ENCODE measurements at places on chromosomes 16 and 17.

- no peak for DNase-seq
These were observed 15.4 kb upstream of the MYO18A start for GRCh38 chr17:29195465-29196081.

DNA sequence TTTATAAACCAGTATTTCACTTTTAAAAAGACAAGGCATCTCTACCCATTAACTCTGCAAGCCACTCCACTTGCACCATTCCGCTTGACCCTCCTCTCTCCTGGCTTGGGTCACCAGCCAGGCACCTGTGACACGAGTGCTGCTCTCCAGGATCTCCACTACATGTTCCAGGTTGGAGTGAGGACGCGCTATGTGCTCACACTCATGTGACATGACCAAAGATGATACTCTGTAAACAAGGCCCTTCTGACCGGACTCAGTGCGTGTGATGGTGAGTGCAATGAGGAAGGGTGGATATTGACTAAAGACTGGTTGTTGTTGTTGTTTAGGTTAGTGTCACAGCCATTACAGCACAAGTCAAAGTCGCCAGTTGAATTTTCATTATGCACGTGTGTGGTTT is 192.7 kb downstream of the MRTFB start:
- DNase-seq: no peak

DNA sequence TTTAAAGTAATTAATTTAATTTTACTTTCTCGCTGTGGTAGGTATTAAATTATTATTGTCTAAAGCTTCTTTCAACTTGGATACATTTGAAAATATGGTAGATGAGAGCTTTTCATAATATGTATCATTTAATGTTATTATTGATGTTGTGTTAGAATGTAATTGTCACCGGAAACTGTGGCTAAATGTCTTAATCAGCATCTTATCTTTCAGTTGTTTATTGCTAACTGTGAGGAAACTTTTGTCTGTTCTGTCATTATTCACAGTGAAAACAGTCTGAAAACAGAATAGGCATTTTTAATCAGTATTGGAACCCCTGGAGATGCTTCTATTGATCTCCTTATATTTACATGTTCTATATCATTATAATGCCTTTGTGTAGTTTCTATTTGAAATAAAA is 120.7 kb downstream of the STXBP4 start:
- DNase-seq: no peak

- no peak for DNase-seq
These were observed 3.4 kb upstream of the NTN3 start for GRCh38 chr16:2467528-2468232.

DNA sequence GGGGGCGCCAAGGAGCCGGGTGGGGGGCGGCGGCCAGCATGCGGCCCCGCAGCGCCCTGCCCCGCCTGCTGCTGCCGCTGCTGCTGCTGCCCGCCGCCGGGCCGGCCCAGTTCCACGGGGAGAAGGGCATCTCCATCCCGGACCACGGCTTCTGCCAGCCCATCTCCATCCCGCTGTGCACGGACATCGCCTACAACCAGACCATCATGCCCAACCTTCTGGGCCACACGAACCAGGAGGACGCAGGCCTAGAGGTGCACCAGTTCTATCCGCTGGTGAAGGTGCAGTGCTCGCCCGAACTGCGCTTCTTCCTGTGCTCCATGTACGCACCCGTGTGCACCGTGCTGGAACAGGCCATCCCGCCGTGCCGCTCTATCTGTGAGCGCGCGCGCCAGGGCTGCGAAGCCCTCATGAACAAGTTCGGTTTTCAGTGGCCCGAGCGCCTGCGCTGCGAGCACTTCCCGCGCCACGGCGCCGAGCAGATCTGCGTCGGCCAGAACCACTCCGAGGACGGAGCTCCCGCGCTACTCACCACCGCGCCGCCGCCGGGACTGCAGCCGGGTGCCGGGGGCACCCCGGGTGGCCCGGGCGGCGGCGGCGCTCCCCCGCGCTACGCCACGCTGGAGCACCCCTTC is 484 bp downstream of the FZD2 start:
- DNase-seq: peak; percentile 20

DNA sequence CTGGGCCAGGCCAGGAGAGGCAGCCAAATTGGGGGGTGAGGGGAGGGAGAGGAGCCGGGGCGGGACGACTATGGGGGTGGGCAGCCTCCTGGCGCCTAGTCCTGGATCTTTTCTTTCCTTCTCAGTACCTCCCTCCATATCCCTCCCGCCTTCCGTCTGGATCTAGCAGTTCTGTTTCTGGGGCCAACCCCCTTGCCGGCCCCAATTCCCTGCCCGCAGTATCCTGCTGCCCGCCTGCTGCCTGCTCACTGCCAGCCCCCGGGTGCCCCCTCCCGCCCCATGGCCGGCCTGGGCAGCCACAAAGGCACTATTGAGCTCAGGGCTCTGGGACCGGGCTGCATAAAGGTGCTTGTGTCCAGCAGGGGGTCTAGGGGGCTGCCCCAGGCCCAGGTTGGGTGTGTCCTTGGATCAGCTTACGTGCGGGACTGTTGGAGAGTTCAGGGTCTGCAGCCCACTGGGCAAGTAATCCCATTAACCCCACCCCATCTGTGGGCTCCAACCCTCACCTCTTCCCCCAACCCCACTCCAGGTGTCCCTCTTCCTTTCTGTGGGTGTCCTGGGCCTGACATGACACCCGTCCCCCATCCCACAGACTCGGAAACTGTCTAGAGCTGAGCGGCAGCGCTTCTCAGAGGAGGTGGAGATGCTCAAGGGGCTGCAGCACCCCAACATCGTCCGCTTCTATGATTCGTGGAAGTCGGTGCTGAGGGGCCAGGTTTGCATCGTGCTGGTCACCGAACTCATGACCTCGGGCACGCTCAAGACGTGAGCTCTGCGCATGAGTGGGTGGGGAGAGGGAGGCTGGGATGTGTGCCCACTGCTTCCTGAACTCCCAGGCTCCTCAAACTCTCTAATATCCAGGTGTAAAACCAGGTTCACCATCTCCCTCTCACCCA is 2.0 kb downstream of the WNK4 start:
- no peak for DNase-seq

GRCh38 chr16:85683363-85683762 is 5.4 kb downstream of the GINS2 start:
- no peak for DNase-seq

- DNase-seq: no peak
These were observed 982 bp downstream of the DBNDD1 start for GRCh38 chr16:90018297-90018651.

GRCh38 chr17:69357701-69358100 is 30.8 kb upstream of the ABCA5 start:
- DNase-seq: no peak

DNA sequence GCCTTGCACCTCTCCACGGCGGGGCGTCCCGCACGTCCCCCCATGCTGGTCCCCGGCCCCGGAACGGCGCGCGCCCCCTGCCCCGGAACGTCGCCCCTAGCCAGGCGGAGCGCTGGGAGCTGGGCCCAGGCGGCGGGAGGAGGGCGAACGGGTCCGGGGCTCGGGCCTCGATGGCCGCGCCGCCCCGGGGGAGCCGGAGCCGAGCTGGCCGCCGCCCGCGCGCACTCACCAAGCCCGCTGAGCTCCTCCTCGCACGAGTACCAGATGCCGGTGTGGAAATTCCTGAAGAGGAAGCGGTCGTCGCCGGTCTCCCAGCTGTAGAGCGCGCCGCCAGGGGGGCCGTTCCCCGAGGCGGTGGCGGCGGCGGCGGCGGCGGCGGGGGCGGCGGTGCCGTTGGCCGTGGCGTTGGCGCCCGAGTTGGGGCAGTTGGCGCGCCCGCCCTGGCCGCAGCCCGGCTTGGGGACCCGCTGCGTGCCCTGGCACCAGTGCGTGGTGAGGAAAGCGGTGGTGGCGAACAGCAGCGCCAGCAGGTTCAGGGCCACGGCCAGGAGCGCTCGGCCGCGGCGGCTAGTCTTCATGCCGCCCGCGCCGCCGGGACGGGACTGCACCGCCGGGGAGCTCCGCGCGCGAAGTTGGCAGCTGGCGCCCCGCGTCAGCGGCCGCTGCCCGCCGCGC is 530 bp downstream of the GSG1L start:
- no peak for DNase-seq

DNA sequence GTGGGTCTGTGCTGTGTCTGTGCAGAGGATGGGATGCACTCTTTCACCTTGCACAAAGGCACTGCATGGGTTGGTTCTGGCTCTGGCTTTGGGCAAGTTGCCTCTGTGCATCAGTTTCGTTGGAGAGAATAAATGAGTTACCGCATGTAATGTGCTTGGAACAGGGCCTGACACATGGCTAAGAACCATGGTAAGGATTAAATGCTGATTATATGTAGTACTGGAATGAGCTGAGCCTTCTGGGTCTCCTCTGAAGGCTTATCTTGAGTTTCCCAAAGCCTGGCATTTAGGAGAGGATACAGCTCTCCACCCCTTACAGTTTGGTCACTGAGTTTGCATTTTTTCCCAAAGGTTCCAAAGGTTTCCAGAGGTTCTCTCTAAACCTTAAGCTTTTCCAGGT is 69.1 kb downstream of the KSR1 start:
- no peak for DNase-seq

- no peak for DNase-seq
These were observed 188.7 kb upstream of the AXIN2 start for GRCh38 chr17:65750166-65750565.

- DNase-seq: no peak
These were observed 50.7 kb upstream of the TAC4 start for GRCh38 chr17:49898366-49899190.

DNA sequence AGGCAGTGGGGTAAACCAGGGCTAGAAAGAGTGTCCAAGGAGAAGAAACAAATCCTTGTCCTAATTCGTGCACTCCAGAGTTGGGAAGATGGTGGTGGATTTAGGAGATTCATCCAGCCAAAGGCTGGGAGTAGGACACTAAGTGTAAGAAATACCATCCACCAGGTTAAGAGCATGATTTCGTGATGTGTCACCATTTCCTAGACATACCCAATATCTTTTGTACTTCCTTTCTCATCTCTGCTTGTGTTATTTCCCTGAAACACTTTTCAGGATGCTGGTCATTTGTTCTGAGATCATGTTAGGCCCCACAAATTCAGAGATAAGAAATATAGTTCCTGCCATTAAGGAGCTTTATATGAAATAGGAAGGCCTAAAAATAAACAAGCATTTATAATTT is 106.3 kb upstream of the HLF start:
- no peak for DNase-seq

GRCh38 chr17:1004769-1005295 is 7.9 kb downstream of the TIMM22 start:
- DNase-seq: no peak

DNA sequence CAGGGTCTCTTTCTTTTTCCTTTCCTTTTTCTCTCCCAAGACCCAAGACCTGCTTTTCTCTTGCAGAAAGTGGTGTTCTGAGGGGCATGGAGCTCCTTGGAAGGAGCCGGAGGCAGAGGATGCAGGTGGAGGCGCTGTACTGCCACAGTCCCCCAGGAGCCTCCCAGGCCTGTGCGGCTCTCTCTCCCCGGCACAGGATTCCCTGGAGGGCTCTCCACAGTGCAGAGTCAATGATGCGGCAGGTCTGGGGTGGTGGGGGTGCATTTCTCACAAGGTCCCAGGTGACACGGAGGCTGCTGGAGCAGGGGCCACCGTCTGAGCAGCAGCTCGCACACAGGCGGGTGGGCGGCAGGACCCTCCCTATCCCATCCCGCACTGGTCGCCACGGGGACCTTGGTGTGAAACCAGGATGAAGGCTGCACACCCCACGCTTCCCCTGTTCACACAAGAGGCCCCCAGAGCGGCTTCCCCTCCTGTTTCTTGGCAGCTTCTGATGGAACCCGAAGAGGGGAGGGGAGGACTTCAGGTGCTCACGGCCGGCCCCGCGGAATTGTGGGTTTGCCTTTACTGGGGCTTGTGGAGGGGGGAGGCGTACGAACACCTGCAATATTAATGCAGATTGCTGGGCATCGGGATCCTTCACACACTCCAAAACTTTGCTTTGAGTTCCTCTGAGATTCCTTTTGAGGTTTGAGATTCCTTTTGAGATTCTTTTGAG is 186.9 kb downstream of the ENGASE start:
- DNase-seq: no peak

DNA sequence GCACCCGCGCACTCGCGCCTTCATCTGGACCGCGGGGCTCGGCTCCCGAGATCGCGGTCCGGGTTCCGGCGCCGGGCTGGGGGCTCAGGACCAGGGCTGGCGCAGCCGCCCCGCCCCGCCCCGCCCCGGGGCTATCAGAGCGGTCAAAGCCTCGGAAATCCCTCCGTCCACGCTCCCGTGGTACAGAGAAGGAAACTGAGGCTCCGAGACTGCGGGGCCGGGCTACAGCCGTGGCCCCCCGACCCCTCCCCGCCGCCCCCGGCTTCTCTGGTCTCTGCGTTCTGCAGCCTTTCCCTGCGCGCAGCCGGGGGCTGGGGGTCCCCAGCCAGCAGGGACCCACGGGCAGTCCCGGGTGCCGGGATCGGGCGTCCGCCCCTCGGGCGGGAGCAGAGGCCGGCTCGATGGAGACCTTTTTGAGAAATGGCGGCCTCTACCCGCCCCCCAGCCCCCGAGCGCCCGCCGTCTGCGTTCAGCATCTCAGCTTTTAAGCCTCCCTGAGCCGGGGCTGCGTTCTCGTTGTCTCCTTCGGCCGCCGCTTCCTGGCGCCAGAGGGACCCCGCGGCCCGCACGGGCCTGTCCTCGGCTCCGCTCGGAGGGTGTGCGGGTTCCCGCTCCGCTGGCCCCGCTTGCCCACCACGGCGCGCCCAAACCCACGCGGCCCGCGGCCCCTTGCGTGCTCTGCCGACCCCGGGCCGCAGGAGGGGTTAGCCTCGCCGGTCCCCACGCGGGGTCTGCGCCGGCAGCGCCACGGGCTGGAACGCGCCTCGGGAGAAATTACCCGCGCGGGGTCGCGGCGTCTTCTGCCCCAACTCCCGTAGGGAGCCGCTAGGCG is 1.5 kb upstream of the NPTX1 start:
- peak; percentile 49 for DNase-seq

DNA sequence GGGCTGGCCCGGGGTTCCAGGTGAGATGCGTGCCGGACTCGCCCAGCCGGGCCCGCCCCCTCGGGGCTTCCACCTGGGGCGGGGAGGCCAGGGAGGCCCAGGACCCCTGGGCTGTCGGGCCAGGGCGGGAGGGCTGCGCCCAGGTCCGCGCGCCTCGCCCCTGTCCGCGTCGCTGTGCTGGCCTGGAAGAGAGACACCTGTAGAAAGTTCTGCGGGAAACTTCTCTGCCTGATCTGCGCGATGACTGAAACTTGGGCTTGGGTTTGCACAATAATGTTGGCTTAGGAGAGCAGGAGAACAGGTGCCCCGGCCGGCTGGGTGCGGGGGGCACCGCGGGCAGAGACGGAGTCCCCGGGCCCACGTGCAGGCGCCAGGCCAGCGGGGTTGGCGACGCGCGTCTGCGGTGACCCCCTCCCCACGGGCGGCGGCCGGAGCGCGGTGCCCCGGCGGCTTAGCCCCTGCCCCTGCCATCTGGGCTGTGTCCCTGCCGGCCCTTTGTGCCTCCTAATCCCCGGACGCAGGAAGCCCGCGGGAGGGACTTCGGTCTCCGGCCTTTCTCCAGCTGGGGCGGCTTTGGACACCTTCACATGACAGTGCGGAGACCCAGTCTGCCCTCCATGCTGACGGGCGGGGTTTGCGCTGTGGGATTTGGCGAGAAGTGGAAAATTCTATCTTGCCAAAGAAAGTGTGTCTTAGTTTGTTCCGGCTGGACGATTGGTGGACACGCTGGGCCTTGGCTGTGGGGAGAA is 483 bp downstream of the LLGL2 start:
- no peak for DNase-seq

GRCh38 chr17:2710071-2710802 is 1.3 kb downstream of the CLUH start:
- DNase-seq: no peak
